Activated CD4-positive, alpha-beta T cell treated with anti-CD3 and anti-CD28 coated beads, Interleukin-2, Interleukin-6, amounts not matched to agents 100 ng/mL and 50 ng/mL, durations not matched to agents 16 hours and 8 hours (primary cell): ENCODE measurements at places on chromosomes 16 and 17.
A peak's percentile ranks its signal among the peaks of the same experiment; 100 is the strongest.

- DNase-seq = no peak
These were observed 16.1 kb upstream of the SPN start for GRCh38 chr16:29646947-29647346.

DNA sequence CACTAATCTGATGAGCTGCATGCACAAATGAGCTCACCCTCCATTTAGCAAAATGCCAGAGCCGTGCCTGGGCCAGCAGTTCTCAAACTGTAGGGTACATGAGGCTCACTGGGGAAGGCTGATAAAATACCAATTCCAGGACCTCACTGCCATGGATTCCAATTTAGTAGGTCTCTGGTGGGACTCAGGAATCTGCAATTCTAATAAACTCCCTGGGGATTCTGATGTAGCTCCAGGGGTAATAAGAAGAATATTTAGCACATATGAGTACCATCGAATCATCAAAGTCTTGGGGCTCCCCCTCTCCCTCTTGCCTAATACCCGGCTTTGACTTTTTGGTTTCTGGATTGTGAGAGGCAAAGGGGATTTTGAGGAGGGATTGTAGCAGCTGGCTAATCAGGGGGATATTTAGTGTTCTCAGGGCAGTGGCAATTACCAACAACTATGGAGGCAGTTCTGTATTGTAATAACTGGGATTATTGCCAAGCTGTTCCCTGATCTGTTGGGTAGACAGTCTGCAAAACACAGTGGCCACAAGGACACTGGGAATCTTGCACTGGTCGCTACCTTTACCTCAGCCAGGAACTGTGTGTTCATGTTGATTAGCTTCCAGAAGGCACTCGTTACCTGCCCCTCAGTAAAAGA lies 140.4 kb downstream of the SHISA9 start:
- DNase-seq = no peak

GRCh38 chr16:57264950-57265371 lies 19.5 kb downstream of the PLLP start:
- DNase-seq = no peak

DNA sequence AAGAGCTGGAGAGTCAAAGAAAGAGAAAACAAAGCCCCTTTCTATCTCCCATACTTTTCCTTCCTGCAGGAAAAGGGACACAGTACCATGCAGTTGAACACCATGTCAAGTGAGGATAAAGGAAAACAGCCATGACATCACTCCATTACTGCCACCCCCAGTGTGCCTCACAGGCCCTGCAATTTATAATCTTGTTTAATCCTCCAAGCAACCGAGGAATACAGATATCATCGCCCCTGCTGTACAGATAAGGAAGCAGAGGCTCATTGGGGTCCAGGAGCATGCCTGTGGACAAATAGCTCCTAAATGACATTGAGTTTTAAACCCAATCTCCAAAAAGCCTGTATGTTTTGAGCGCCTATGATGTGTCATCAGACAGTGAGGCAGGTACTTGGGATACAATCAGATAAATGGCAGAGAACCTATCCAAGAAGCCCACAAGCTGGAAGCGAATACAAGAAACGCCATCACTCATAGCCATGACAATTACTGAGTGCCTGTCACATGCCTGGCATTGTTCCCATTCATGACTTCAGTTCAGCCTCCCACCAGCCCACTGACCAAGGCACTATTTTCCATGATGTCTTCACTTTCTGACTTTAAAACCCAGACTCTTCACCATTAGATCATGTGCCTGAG lies 45.5 kb downstream of the CPPED1 start:
- DNase-seq = no peak

DNA sequence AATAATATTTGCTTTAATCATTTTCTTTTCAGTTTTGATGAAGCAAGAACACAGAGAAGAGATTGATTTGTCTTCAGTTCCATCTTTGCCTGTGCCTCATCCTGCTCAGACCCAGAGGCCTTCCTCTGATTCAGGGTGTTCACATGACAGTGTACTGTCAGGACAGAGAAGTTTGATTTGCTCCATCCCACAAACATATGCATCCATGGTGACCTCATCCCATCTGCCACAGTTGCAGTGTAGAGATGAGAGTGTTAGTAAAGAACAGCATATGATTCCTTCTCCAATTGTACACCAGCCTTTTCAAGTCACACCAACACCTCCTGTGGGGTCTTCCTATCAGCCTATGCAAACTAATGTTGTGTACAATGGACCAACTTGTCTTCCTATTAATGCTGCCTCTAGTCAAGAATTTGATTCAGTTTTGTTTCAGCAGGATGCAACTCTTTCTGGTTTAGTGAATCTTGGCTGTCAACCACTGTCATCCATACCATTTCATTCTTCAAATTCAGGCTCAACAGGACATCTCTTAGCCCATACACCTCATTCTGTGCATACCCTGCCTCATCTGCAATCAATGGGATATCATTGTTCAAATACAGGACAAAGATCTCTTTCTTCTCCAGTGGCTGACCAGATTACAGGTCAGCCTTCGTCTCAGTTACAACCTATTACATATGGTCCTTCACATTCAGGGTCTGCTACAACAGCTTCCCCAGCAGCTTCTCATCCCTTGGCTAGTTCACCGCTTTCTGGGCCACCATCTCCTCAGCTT lies 45.0 kb downstream of the ESRP2 start:
- no peak for DNase-seq

DNA sequence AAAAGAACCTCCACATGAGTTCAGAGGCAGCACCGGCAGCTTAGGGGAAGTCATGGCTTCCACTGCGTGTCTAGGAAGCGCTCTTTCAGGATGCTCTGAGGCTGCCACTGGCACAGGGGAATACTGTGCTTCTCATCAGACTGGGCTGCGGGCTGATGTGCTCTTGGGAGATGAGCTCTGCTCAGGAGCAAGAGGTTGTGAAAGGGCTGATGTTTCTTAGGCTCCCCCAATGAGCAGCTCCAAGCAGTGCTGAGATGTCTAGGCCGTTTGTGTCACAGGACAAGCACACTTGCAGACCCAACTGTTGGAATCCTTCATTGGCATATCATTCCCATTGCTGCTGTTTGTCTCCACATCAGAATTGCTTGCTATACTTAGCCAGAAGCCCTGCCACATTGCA lies 3.6 kb downstream of the SP2 start:
- no peak for DNase-seq

DNA sequence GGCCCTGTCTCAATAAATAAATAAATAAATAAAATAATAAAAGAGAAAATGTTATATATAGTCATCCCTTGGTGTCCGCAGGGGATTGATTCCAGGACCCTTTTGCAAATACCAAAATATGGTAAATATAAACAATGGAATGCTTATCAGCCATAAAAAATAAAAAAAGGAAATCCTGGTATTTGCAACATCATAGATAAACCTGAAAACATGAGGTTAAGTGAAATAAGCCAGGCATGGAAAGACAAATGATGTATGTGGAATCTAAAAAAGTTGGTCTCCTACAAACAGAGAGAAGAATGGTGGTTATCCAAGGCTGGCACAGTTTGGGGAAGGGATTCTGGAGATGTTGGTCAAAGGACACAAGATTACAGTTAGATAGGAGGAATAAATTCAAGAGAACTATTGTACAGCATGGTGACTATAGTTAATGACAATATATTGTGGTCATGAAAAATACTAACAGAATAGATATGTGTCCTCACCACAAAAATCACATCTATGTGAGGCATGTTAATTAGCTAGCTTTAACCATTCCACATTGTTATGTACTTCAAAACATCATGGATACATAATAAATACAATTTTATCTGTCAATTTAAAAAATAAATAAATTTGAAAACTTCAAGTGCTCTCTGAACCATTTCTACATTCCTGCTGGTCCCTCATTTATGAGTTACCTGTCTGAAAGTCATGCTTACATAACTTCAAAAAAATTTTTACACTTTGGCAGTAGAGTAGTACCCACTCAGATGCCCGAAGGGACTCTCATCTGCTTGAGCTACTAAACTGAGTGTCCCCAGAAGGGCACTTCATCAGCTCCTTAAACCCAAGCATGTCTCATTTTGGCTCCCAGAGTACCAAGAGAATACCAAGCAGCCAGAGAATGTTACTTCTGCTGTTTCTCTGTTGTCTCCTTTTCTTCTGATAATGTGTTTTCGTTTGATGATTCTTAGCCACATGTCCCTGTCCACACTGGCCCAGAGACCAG lies 26.6 kb downstream of the N4BP1 start:
- no peak for DNase-seq

DNA sequence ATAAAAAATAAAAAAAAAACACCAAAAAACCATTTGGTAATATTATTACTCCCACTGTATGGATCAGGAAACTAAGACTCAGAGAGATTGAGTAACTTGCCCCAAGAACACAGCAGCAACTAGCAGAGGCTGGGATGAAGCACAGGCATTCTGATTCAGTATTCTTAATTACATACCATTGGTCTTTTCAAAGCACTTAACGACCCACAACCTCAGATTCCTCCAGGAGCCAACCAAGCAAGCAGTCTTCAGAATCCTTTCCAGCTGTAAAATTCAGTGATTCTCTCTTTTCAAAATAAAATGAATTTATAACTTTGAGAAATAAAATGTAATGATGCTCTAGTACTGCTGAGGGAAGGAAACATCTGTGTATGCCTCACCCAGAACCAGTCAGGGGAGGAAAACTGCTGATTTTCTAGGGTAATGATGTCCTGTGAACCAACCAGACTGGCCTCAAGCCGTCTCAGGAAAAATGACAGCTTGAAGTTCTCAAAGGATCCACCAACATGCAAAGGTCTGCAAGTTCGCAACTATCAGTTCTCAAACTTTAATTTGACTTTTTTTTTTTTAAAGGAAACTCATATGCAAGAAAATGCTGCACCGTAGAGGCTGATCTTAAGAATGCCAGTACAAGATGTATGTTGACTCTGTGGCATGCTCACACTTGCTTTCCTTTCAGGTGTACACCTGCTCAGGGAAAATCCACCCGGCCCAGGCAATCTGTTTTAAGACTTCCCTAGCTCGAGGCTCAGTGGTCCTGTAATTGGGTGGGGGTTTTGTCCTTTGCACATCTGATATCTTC lies 9.0 kb downstream of the CUEDC1 start:
- DNase-seq = no peak

- no peak for DNase-seq
These were observed 154.6 kb downstream of the CHD9 start for GRCh38 chr16:53209429-53209828.

- no peak for DNase-seq
These were observed 19.1 kb upstream of the CACNG1 start for GRCh38 chr17:67025216-67025792.

GRCh38 chr16:78480588-78480987 lies 381.1 kb downstream of the WWOX start:
- no peak for DNase-seq

DNA sequence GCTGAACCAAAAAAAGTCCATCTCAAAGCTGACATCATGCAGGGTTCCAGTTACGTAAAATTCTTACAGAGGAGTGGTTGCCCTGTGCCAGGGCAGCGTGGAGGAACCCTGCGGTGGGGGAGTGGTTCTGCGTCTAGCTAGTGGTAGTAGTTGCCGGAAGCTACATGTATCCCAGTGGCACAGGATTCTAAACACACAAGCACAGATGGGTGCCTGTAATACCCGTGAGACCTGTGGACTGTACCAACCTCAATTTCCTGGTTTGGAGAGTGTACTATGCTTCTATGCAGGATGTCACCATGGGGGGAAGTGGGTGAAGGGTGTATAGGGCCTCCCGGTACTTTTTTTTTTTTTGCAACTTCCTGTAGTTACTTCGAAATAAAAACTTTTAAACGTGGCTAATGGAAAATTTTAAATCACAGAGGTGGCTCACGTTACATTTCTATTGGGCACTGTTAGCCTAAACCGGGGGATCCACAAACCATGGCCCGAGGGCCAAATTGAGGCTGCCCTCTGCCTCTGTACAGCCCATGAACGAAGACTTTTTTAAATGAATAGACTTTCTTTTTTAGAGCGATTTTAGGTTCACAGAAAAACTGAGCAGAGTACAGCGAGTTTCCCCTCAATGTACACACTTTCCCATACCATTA lies 38.5 kb downstream of the TBC1D16 start:
- DNase-seq = peak; percentile 90

DNA sequence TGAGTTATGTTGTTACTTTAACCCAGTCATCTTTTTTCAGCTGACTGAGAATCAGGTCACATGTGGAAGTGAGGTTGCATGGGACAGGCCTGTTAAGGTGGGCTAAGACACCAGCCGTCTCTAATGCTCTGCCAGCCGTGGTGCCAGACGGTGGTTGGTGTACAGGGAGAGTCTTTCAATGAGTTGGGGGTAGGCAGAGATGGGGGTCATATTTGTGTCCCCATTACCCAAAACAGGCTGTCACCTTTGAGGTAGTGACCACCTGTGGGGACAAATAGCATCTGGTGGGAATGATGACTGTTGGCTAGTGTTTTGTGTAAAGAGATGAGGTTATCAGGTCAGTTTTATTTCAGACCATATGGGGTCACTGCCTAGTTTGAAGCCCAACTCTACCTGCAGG lies 1.8 kb downstream of the RPL38 start:
- DNase-seq = no peak

DNA sequence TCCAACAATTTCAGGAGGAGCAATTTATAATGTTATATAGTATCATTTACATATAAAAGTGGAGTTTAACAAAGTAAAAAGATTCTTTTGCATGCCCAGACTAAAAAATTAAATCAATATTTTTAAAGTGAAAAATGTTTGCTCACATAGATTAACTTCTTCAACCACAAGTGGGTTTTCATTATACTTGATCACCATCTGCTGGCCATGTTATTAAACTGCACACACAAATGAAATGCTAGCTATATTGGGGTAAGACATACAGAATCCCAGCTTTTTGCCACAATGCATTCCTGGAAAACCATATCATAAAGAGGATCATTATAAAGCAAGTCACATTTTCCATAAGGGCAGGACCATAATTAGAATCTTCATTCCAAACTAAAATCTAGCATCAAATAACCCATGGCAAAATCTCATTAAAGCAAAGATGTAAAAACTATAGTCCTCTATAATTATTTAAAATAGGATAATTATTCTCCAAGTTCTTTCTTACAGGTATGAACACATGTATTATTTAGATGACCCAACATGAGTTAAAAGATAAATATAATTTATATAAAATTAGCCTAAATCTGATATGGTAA lies 26.3 kb downstream of the CEP112 start:
- peak; percentile 58 for DNase-seq

- DNase-seq = no peak
These were observed 631 bp downstream of the SP6 start for GRCh38 chr17:47850373-47850691.
